ENCODE measurements at places on chromosomes 4 and X.

DNA sequence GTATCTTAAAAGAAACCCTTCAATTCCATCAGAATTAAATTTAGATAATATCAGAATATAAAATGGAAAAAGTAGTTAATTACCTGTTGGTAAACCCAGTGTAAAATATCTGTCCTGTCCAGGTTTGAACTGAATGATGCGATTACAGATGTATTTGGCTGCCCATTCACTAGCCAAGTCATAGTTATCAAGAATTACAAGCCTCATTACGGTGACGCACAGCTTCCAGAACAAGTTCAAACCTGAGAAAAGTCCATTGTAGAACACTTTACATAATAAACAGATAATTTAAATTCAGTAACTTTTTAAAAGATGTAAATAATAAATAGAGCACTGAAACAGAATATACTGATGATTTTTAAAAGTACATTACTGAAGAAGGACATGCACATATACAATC is 4.4 kb downstream of the GNPDA2 start:
- no peak for DNase-seq

DNA sequence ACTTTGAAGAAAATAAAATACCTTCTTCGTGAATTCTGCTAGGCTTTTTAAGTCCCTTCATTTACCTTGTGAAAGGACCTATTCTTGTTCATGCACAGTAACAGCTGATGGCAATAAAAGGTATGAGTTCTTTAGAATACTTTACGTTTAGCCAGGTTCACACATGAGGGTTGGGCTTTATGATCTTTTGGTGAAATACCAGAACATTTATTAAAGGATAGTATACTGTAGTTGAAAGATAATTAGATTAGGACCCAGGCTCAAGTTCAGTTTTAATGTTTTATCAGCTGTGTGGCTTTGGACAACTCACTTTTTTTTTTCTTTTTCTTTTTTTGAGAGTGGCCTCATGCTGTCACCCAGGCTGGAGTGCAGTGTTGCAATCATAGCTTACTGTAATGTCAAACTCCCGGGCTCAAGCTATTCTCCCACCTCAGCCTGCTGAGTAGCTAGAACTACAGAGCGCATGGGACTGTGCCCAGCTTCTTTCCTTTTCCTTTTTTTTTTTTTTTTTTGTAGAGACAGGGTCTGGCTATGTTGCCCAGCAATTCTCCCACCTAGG is 28.2 kb upstream of the NEIL3 start:
- DNase-seq, result no peak

GRCh38 chr4:87015416-87015815 is 80.6 kb downstream of the AFF1 start:
- DNase-seq, result no peak

DNA sequence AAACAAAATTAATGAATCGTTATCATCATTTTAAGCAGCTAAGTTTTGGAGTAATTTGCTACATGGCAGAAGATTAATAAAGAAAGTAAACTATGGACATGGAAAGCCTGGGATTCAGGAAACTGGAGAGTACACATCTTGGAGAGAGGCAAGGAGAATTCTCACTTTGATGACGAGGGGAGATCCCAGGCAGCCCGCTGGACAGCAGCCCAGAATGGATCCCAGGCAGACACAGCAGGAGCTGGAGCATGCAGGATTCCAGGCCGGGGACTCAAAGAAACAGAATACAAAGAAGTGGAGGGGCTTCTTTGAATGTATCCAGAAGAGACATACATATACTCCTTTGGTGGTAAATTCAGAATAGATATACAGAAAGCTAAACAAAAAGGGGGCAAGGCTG is 118.0 kb upstream of the ATP6AP2 start:
- no peak for DNase-seq

GRCh38 chr4:23023121-23023520 is 330.4 kb downstream of the GBA3 start:
- DNase-seq, result no peak

GRCh38 chr4:37662861-37663390 is 23.2 kb downstream of the RELL1 start:
- DNase-seq, result no peak

DNA sequence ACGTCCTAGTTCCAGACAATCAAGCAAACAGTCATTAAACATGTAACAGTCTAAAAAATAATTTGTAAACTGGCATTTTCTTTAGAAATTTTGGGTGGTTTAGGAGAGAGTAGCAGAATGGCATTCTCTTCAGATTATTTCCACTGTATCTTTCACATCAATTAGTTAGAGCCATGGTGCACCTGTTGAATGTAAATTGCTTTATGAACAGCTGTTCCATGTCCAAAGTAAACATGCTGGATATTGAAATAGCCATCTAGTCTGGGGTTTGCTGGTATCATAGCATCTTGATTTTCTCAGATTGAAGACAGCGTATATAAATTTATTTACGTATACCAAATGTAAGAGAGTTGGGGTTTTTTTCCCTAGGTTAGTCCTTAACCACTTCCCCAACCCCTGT is 143.6 kb downstream of the RCHY1 start:
- DNase-seq, result no peak
